ENCODE measurements at places on chromosomes 11 and 22.
A peak's percentile ranks its signal among the peaks of the same experiment; 100 is the strongest.

- no peak for DNase-seq
- peaks cover 6% of the 10 kb centered on the region for H3K36me3 ChIP-seq
- no peaks in the 10 kb centered on the region for H3K27me3 ChIP-seq
- H3K27ac ChIP-seq: no peak overlapping the region
These were observed 39.4 kb upstream of the TTC12 start for GRCh38 chr11:113274713-113275582.

DNA sequence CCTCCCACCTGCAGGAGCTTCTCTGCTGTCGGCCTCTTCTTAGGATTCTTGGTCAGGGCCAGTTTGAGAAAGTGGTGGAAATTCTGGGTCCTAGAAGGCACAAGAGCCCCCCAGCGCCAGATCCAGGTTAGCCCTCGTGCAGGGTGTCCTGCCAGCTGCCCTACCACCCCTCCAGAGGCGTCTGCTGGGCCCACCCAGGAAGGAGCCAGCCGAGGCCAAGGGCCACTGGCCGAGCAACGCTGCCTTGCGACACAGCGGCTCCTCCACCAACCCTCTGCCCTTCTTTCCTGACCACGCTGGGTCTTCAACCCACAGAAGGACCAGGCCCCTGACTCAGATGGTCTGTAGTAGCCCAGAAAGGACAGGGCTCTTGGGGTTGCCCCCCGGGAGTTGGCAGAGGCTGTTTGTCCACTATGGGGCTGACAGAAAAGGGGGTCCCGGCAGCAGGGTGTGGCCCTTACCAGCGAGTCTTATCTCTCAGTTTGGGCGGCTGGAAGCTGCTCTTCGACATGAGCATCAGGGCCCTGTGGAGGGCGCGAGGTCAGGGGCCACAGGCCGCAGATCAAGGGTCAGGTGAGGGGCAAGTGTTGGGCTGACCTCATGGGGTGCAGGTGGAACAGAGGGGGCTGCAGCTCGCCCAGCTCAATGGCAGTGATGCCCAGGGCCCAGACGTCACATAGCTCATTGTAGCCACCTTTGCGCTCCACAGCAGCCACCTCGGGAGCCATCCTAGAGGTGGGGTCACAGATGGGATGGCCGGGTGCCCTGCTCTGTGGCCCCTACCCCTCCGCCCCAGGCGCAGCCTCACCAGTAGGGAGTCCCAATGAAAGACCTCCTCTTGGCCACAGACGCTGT lies 2.5 kb downstream of the MAP4K2 start:
- peak overlapping the region; percentile 90 for H3K27ac ChIP-seq

GRCh38 chr11:74877132-74877531 lies 71.8 kb downstream of the XRRA1 start:
- H3K27ac ChIP-seq: no peak overlapping the region
- H3K36me3 ChIP-seq: peaks cover 50% of the 10 kb centered on the region
- DNase-seq: no peak

DNA sequence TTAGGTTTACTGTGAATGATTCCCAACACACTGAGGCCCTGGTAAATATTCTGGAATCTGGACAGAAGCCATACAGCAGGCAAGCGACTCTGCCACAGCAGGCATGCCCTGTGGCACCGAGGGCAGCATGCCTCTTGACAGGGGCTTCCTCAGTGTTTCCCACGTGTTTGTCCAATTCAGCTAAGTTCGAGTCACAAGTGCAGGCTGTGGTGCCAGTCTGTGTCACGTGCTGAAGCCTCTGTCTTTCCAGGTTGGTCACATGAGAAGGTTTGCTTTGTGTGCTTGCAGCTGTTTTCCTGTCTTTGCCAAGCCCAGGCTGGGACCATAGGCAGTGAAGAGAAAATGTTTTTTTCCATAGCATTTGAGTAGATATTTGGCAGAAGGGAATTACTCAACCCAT lies 2.4 kb upstream of the PPFIBP2 start:
- peak; percentile 73 for DNase-seq
- no peak overlapping the region for H3K4me3 ChIP-seq
- no peaks in the 10 kb centered on the region for H3K36me3 ChIP-seq

GRCh38 chr22:30640839-30641430 lies 5.4 kb downstream of the SLC35E4 start:
- H3K36me3 ChIP-seq: no peaks in the 10 kb centered on the region
- H3K27me3 ChIP-seq: no peaks in the 10 kb centered on the region
- H3K4me3 ChIP-seq: no peak overlapping the region

Data from stomach (tissue), 19 donors.